ENCODE measurements at places on chromosomes 13 and 19.
A peak's percentile ranks its signal among the peaks of the same experiment; 100 is the strongest.

DNA sequence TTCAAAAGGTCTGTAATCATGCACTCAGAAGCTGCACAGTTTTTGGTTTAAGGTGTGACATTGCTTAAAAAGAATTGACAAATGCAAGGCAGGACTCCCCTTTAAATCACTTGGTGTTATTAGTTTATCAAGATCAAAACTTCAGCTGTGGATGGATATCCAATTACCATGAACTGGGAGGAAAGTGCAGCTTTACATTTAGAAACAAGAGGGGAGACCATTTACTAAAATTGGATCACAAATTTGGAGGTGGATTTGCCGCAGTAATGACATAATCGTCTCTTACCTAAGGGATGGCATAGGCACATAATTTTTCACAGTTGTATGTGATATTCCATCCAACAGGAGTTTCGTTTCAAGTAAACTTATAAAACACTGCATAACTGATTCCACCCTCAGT lies 1610.2 kb downstream of the SLITRK5 start:
- no peak for DNase-seq

GRCh38 chr19:33426621-33427361 lies 53.3 kb downstream of the CEBPG start:
- DNase-seq = no peak

DNA sequence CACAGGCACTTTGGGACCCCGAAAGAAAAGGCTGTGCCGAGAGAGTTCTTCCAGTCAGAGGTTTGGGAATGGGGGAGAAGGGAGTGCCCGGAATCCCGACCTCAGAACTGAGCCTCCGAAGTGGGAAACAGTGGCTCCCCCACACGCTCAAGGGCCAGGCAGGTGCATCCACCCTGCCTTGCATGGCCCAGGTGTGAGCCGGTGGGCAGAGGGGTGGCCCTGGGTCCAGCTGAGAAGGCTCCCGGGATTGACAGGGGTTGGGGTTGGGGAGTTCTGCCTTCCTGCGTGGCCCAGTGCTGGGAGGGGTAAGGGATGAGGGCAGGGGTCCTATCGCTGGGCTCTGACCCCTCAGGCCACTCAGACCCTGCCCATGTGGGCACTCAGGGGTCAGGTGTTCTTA lies 163.5 kb upstream of the TUBA3C start:
- no peak for DNase-seq

DNA sequence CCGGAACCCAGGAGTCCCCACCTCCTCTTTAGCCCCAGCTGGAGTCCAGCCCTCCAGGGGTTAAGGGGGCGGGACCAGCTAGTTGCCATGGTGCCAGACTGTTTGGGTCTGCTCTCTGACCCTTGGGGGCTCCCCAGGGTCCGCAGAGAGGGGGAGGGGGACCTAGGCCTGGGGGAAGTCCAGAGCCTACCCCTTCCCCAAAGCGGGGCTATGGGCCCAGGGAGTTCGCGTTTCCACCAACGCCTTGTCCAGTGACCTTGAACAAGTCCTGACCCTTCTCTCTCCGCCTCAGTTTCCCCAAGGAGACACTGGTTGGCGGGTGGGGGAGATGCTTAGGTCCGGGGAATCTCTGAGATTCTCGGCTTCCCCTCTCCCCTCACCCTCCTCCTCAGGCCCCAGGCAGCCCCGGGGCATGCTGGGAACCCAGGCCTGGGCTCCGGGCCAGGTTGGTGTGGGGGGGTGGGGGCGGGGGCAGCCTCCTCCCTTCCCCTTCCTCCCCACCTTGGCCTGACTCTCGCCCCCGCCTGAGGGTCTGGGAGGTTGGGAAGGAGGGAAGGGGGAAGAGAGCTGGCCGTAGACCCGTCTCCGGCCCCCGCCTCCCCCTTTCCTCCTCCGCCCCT lies 2.6 kb upstream of the SPACA6 start:
- DNase-seq = no peak

GRCh38 chr13:51262501-51263211 lies 40.5 kb downstream of the FAM124A start:
- no peak for DNase-seq

DNA sequence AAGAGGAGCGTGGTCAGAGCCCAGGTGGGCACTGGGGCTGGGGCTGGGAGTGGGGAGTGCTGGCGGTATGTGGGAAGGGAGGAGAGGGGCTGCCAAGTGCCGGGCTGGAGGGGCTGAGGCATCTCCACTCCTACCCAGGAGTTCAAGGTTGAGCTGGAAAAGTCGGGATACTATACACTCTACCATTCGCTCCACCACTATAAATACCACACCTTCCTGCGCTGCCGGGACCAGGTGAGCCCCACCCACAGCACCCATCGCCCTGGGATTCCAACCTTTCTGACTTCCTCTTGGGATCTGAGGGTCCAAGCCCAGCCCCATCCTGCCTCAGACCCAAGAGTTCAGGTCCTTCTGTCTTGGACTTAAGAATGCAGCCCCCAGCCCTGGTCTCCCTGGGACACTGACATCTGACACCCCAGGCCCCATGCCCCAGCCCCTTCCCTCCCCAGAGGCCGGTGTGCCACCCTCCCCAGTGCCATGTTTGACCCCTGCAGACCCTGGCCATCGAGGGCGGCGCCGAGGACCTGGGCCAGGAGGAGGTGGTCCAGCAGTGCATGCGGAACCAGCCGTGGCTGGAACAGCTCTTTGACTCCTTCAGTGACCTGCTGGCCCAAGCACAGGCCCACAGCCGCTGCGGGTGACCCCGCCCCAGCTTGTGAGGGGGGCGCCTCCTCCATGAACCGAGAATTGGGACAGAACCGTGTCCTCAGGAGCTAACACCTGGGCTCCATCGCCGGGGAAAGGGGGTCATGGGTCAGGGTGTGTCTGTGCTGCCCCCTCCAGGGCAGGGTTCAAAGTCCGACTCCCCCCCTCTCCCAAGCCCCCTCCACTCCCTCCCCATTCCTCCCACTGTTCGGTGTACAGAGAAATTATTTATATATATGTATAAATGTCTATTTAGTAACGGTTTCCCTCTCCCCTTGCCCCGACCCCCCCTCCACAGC lies 14.7 kb downstream of the RRAS start:
- no peak for DNase-seq

DNA sequence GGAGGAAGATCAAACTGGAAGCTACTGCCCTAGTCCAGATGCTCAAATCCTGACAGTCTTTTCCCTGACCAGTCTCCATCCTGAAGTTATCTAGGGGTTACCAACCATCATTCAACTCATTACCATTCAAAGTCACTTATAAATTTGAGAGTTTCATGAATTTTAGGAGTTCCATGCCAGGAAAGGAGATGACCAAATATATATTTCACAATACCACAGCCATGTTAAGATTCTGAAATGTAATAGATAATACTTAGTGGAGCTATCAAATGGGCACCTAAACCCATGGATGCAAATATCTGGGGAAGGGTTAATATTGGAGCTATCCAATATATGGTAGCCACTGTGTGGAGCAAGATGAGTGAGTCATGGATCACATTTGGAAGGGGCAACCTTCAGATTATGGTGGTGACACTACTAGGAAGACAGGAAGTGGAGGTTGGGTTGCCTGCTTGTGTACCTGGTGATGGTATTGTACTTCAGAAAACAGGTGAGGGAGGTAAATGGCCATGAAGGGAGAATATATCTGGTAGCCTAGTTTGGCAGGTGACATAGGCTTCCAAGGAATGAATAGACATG lies 18.7 kb downstream of the ZNF586 start:
- DNase-seq = no peak

GRCh38 chr19:34711890-34712289 lies 22.2 kb upstream of the ZNF181 start:
- DNase-seq = no peak

DNA sequence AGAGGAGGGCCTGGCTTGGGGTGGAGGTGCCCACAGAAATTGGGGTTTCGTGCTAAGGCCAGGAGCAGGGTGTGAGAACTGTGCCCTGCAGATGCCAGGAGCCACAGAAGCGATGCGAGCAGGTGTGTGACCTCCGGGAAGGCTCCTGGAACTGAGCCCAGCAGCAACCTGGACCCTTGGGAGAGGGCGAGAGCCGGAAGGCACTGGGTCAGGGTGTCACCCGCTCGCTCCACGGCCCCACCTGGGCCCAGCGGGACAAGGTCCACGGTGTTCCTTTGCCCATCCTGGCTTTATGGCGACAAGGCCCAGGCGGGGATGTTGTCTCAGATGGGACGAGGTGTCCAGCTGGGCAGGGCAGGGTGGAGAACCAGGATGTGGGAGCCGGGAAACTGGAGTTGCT lies 4.2 kb downstream of the MISP start:
- no peak for DNase-seq

DNA sequence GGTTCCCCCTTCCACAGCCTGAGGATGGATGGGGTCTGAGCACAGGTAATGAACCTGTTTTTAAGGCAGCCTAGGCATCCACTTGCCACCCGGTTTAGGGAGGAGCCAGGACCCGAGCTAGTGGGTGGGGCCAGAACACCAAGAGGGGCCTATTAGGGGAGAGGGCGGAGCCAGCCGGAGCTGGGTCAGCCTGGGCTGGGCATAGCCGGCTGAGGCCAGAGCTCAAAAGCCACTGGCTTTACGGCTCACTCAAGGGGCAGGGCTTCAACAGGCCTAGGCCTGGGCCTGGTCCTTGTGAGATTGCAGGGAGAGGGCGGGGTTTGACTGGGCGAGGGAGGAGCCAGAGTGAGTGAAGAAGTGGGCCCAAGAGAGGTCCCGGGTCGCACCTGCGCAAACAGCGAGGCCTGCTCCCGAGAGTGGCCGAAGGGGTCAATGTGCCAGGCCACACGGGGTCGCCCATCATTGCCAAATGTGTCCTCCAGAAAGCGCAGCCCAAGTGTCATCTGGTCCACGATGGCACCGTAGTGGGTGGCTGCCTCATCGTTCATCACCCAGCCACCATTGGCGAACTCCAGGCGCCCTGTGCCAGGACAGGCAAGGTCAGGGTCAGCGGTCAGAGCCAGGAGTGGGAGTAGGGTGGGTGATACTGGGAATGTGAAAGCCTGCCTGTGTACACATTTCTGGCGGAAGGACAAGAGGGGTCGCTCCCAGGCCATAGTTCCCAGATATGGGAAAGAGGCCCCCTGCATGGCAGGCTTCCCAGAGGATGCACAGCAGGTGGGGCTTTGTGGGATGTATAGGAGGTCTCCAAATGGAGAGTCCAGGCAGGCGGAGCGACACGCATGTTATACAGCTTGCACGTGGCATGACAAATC lies 1.9 kb downstream of the MAN2B1 start:
- DNase-seq = peak; percentile 33

DNA sequence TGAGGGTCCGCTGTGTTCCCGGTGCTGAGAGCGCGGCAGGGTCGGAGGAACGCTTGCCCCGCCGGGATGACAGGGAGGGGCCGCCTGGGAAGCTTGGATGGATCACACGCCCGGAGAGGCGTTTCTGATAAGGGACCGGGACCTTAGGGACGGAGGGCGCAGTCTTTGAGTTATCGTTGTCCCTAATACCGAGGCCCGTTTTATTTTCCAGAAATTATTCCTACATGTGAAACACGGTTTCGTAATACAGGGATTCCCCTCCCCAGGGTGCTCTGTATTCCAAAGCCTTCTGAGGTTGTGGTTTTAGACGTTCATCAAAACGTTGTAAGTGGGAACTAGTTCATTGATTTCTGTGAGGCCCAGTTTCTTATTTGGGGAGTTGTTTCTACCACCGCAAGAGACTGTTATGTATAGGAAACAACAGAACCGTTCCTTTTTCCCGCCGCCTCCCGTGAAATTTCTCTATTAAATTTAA lies 752 bp downstream of the PDCD5 start:
- no peak for DNase-seq

DNA sequence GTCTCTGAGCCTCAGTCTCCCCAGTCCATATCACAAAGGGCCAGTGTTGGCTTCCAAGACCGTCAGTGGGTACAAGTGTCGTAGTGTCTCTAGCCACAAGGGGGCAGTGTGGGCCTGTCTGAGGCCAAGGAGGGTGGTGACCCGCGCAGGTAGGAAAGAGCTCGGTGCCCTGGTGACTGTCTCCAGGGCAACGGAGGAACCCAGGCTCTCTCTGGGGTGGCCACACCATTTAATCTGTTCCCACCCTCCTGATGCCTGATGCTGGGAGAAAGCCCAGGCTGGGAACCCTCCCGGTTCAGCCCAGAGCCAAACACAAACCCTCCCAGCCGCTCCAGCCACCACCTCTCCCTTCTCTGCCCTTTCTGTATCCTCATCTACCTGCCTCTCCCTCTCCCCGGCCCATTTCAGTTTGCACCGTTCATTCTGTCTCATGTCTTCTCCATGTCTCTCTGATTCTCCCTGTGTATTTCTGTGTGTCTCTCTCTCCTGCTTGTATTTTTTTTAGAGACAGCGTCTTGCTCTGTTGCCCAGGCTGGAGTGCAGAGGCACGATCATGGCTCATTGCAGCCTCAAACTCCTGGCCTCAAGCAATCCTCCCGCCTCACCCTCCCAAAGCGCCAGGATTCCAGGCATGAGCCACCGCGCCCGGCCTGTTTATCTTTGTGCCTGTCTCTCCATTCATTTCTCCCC lies 17.5 kb upstream of the MEIS3 start:
- peak; percentile 32 for DNase-seq

DNA sequence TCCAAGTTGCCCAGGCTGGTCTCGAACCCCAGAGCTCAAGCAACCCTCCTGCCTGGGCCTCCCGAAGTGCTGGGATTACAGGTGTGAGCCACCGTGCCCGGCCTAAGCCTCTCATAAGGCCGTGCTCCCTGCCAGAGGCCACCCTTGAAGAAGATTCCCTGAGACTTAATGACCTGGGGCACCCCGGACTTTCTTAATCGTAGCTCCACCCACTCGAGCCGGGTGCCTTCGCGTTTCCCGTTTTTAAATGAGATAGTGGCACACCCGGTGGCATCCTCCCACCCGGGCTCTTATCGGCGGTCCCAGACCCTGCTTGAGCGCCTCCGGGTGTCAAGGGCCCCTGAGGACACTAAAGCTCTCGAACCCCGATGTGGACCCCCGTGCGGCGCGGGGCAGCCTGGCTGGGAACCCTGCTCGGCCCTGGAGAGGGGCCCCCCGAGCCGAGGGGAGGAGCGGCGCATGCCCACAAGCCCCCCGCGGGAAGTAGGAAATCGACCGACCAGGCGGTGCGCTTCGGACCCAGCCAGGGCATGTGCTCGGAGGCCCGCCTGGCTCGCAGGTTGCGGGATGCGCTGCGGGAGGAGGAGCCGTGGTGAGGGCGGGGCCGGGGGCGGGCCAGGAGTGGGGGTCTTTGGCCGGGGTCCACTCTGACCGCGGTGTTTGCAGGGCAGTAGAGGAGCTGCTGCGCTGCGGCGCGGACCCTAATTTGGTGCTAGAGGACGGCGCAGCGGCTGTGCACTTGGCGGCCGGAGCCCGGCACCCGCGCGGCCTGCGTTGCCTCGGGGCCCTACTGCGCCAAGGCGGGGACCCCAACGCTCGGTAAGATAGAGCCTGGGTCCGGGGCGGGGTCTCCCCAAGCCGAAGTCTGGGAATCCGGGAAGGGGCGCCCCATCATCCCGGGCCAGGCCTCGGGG lies at the start of gene ANKLE1:
Gene ANKLE1, plus strand, starts transcription at position 511 of the 914 bp plus-strand sequence. Its CDS starts 20 bp downstream, at position 531.
- no peak for DNase-seq

GRCh38 chr13:105518086-105518485 lies 1017.4 kb downstream of the EFNB2 start:
- no peak for DNase-seq

Data from SW 1271 (cell line).